ENCODE measurements at places on chromosomes 13 and 19.

GRCh38 chr13:108439556-108439955 is 170.0 kb downstream of the TNFSF13B start:
- no peak for DNase-seq

DNA sequence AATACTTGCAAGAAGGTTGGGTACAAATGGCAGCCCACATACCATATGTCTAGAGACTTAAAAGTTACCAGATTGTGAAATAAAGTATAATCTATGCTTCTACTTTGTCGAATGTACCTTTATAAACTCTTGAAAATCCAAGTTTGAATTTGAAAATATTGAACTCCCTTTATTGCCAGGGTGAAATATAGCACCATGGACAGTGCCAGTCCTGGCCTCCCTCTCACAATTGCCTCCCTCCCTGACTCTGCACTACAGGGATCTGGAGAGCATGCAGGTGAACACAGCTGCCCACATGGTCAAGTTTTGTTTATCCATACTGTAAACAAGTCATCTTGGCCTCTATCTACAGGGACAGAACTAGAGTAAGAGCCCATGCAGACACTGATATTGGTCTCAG is 394.1 kb upstream of the SLITRK6 start:
- DNase-seq: no peak

GRCh38 chr19:31127134-31127967 is 221.9 kb downstream of the TSHZ3 start:
- DNase-seq: no peak

DNA sequence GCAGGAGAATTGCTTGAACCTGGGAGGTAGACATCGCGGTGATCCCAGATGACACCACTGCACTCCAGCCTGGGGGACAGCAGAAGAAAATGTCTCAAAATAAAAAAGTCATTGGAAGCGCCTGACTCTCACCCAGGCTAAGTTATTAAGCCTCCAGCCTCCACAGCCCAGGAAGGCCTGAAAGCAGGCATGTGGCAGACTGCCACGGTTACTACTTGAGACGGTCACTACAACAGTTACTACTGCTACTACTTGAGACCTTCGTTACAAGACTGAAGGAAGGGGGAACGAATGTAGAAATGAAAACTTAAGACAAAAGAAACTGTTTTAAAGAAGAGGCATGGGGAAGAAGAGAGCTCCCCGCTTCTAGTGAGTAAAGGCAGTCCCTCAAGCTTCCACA is 9.6 kb downstream of the PRR22 start:
- no peak for DNase-seq

DNA sequence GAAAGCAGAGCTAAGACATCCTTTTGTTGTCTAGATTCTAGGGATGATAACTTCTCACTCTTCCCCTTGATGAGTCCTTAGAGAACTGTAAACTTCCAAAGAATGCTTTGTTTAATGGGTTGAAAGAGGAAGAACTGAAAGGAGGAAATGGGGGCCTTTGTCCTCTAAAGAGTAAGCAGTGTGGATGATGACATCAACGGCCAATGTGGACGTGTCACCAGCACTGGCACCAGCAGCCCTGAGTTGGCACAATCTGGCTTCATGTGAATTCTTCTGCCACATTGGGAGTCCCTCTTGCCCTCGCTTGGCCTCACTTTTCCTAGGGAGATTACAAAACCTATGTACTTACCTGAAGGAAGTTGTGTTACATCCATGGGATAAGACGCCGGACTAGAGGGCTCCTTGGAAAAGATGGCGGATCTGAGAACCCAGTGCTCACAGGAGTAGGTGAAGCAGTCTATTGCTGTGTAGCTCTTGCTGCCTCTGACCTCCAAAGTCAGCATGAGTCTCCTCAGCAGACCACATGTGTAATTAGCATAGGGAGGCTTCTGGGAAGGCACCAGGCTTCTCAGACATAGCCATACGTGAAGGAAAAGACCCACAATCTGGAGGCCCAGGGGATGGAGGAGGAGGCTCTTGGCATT is 62.8 kb downstream of the RGCC start:
- no peak for DNase-seq

DNA sequence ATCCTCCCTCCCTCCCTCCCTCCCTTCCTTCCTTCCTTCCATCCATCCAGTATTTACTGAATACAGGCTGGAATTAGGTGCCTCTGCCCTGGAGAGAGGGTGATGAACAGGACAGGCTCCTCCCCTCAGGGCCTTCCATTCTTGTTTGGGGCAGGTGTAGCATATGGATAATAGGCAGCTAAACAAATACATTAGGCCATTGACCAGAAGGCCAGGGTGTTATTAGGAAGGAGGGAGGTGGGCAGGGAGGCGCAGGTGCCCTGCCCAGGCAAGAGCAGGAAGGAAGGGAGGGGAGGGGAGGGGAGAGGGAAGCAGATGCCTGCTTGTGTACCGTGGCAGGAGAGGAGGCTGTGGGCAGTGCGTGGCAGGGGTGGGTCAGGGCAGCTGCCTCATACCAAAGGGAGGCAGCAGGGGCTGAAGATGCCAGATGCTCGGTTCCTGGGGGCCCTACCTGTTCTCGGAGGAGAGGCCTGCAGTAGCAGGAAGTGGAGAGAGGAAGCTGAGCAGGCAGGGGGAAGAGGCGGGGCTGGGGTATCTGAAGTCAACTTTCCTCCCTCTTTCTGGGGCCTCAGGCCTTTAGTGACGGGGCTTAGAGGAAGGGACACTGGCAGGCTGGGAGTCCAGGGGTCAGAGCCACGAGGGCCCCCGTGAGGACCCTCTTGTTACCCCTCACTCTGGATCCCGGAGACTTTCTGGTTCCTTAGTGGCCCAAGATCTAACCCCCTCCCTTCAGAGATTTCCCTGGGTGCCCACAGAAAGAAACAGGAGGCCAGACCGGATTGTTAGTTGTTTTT is at the start of gene RINL:
Gene RINL, minus strand, starts transcription at position 495 of the 794 bp plus-strand sequence. CDS start 1,533 bp downstream, outside the sequence.
- DNase-seq: peak; percentile 51

Data from stimulated activated CD8-positive, alpha-beta memory T cell treated with anti-CD3 and anti-CD28 coated beads, Interleukin-2, amount 100 ng/mL, for 1 hour (primary cell).